Naive thymus-derived CD8-positive, alpha-beta T cell (primary cell): ENCODE measurements at places on chromosomes 12 and 14. TPM values are rescaled to one million over a fixed set of nuclear protein-coding genes. Genes with fewer than 3 reads are reported as not detected.

DNA sequence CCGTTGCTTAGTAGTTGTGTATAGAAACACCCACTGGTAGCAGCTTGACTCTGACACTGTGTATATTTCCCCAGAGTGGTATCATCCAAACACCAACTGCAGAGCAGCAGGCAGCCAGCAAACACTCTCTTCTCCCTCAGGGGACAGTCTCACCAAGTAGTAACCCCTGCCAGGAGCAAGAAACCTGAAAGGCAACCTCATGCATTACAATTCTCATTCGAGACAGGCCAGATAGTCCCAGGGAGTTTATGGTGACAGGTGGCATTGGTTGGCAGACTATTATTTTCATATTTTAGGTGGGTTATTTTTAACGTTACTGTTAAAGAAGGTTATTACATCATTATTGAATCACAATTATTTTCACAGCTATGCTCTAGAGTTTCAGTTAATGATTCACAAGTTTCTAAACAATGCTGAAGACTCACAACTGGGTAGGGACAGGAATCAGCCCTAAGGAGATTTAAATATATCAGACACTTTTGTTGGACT lies 222.8 kb downstream of the EGLN3 start:
- no peak for DNase-seq
- H3K36me3 ChIP-seq: no peaks in the 10 kb centered on the region
- H3K4me3 ChIP-seq: no peak overlapping the region
- H3K27ac ChIP-seq: no peak overlapping the region
- H3K4me1 ChIP-seq: no peaks in the 10 kb centered on the region

DNA sequence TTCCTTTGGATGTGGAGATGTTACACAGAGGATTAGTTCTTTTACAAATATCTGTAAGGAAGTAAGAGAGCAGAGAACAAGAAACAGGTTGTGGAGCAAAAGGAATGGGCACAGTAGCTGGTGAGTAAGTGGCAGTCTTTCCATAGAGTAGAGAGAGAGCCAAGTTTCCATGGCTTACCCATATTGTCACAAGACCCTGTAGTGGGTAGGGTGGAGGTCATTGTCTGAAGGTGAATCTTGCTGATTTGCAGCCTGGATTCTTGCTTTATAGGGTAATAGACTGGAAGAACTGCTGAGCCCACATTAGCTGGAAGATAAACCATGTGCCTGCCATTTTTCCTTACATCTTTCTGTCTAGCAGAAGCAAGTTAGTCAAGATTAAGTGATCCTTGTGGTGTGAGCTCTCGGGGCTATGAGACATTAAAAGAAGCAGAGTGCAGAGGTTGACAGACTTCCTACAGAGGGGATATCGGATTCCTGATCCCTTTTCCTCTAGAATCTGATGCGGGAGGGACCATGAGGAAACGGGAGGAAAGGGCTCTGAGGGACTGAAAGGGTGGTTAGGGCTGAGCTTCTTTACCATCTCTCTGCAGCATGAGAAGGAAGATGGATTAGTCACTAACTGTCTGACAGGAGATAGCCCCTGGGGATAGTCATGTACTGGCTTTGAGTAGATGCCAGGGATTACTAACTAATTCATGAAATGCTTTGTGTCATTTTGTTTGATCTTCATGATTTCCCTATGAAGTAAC lies 44.0 kb upstream of the LRTM2 start:
- H3K4me1 ChIP-seq: peaks cover 9% of the 10 kb centered on the region
- no peak for DNase-seq
- H3K4me3 ChIP-seq: no peak overlapping the region
- peaks cover 77% of the 10 kb centered on the region for H3K36me3 ChIP-seq

GRCh38 chr12:45774508-45775162 lies 45.1 kb downstream of the ARID2 start:
- H3K36me3 ChIP-seq: peaks cover 10% of the 10 kb centered on the region
- DNase-seq: no peak
- peaks cover 21% of the 10 kb centered on the region for H3K4me1 ChIP-seq
- H3K4me3 ChIP-seq: no peak overlapping the region

- H3K36me3 ChIP-seq: no peaks in the 10 kb centered on the region
- peaks cover 9% of the 10 kb centered on the region for H3K27me3 ChIP-seq
- no peak for DNase-seq
Measured at GRCh38 chr12:108297895-108298760, 41.0 kb downstream of the CMKLR1 start.

GRCh38 chr12:105705765-105706164 lies 375.3 kb downstream of the C12orf75 start:
- H3K36me3 ChIP-seq: no peaks in the 10 kb centered on the region
- H3K4me3 ChIP-seq: no peak overlapping the region
- no peak overlapping the region for H3K27ac ChIP-seq
- H3K27me3 ChIP-seq: peaks cover 15% of the 10 kb centered on the region
- DNase-seq: no peak
- no peaks in the 10 kb centered on the region for H3K4me1 ChIP-seq

DNA sequence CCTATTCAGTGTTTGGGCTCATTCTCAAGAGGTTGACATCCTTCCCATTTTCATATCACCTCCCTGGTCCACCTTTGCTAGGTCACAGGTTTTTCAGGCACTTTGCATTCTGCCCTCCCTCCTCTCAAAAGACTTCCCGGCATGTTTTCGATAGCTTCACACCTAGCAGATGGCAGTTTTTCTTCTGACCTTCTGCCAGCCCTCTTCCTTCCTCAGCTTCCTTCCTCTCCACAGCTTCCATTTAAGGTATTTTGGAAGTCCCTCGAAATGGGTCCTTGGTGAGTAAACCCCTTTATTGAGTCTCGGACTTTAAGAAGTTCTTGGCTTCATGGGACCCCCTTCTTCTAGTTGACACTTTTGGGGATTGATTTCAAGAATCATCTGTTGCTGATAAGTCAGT lies 358.0 kb downstream of the RGS6 start:
- DNase-seq: no peak
- H3K4me1 ChIP-seq: no peaks in the 10 kb centered on the region
- peaks cover 11% of the 10 kb centered on the region for H3K36me3 ChIP-seq

DNA sequence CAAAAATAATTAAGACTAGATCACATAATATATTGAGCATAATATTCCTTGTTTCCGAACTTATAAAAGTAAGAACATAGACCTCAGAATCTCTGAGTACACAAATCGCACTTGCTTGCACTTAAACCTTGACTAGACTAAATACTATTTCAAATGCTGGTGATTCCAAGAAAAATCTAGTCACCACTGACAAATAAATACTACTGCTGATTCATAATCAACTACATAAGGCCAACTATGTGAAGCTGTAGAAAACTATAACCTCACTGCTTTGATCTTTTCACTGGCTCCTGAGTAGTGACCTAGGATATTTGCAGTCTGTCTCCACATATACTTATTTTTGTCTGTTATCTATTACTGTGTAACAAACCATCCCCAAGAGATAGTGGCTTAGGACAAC lies 245.4 kb downstream of the DIO2 start:
- no peak for DNase-seq
- no peak overlapping the region for H3K4me3 ChIP-seq
- no peak overlapping the region for H3K27ac ChIP-seq
- H3K36me3 ChIP-seq: no peaks in the 10 kb centered on the region
- H3K27me3 ChIP-seq: no peaks in the 10 kb centered on the region

GRCh38 chr14:72708708-72709475 lies 185.0 kb downstream of the DPF3 start:
- no peak overlapping the region for H3K4me3 ChIP-seq
- H3K27me3 ChIP-seq: no peaks in the 10 kb centered on the region
- no peak overlapping the region for H3K27ac ChIP-seq
- H3K36me3 ChIP-seq: no peaks in the 10 kb centered on the region
- DNase-seq: no peak
- H3K4me1 ChIP-seq: peaks cover 16% of the 10 kb centered on the region

The ADAM20 gene
- total RNA-seq: 0.88 TPM

The EIF2S3B gene
- 2.4 TPM for total RNA-seq

The CKAP4 gene
- total RNA-seq: 13.7 TPM
